ENCODE measurements at places on chromosomes 4 and X.

DNA sequence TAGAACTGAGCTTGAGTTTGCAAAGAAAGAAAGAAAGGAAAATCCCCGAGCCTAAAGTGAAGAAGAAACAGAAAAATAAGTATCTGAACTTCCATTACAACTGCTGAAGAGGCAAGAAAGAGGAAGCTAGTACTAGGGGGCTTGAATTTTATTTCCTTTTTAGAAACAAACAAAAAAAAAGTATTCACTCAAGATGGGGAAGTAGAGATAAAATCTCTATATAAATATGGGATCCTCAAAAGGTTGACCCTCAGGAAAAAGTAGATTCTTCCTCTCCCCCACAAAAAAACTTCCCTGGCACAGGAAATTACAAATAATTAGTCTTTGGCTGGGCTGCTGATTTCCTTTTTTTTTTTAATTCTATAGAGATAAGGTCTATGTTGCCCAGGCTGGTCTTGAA is 16.0 kb downstream of the LRBA start:
- DNase-seq, result peak; percentile 47

GRCh38 chrX:134396174-134396573 is 63.8 kb upstream of the HPRT1 start:
- DNase-seq, result peak; percentile 22

- peak; percentile 58 for DNase-seq
Measured at GRCh38 chrX:43557792-43558191, 98.3 kb upstream of the MAOA start.

GRCh38 chr4:136443006-136443405 is 1089.3 kb downstream of the PCDH18 start:
- DNase-seq, result no peak

GRCh38 chrX:17567821-17568220 is 169.5 kb upstream of the SCML1 start:
- DNase-seq, result no peak

DNA sequence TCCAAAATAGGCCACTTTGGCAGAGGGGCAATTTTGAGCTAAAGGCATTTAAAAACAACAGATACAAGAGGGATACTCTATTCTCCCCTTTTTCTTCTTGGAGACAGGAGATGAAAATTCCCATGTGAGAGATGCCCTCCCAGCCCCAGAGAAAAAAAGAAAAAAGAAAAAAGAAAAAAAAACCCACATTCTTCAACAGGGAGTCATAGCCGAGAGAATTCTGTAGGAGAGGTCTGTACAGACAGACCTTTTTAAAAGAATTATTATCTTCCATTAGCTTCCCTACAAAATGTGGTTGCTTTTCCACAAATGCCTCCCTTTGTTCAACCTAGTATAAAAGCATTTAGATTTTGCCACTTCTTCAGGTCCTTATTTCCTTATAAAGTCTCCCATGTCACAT is 89.9 kb downstream of the SPCS3 start:
- no peak for DNase-seq

DNA sequence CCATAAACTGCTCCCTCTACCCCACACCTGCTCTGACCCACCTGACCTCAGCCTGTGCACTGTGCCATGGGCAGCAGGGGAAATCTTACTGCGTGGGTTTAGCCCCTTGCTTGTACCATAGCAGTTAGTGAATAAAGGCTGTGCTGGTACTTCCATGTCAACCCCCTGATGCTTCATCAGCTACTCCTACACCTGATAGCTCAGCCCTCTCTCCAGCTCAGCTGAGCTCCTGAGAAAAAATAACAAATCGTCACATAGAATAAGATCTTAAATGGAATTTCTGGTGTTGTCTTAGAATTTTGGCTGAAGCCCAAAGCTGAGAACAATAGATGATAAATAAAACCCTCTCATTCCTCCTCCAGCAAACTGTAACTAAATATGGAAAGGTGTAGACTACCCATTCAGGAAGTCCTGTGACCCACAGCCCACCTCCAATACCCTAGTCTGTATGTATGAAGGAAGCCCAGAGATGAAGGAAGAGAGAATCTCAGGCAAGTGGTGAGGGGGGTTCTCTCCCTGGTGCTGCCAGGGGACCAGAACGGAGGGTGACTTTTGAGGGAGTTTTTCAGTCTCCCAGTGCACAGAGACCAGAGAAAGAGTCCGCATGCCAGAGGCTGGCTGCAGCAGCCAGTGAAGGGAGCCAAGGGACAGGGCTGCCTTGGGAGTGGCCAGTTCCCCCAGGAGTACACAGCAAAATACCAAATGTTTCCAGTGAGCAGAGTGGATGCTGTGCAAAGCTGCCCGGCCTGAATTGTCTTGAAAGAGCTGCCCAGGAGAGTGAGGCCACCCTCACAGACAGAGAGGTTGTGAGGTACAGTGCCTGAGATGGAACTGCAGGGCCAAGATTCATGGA is 227.3 kb downstream of the QDPR start:
- no peak for DNase-seq

DNA sequence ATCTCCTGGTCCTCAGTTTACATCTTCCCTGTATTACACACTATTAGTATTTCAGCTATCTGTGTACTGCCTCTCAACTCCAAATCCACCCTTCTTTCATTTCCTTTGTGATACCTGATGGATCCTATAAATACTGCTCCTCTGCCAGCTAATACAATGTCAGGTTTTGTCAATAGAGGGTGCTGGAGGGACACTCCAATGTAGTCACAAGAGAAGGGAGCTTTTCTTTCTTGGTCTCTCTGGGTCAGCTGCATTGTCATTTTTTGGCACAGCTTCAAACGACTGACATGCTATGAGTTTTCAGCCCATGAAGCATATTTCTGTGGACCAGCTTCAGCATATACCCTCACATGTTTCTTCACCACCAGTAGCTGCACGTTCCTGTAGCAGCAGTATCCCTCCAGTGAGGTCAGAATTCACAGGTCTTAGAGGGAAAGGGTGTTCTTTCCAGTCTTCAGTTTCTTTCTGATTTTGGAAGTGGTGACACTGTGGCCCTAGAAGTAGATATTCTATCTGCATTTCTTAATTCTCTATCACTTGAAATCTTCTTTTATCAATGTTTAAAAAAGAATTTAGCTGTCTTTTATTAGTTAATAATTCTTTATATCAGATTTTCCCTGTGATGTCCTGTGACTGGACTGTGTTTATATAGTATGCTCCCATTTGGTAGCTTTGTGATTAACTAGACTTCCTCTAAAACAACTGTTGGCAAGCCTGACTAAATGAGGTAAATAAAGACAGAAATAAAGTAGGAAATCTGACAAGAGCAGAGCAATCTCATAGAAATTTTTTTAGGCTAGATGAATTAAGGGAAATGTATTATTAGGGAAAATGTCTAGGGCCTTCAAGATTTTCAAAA is 60.6 kb downstream of the GABRA2 start:
- DNase-seq, result peak; percentile 54

DNA sequence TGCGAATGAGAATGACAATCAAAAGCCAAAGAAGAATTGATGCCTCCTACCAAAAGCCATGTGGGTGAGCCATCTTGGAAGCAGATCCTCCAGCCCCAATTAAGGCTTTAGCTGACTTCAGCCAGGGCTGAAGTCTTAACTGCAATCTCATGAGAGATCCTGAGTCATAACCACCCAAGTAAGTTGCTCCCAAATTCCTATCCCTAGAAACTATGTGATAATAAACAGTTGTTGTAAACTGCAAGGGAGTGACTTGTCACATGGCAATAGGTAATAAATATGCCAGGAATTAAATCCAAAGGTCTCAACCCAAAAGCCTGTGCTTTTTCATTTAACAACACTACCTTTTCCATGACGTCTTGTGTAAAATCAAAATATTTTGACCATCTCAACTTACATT is 154.2 kb upstream of the TBL1X start:
- DNase-seq, result no peak

- peak; percentile 79 for DNase-seq
Measured at GRCh38 chr4:186845137-186845842, 121.6 kb upstream of the FAT1 start.

GRCh38 chr4:10180603-10180926 is 64.0 kb upstream of the WDR1 start:
- DNase-seq, result peak; percentile 78

DNA sequence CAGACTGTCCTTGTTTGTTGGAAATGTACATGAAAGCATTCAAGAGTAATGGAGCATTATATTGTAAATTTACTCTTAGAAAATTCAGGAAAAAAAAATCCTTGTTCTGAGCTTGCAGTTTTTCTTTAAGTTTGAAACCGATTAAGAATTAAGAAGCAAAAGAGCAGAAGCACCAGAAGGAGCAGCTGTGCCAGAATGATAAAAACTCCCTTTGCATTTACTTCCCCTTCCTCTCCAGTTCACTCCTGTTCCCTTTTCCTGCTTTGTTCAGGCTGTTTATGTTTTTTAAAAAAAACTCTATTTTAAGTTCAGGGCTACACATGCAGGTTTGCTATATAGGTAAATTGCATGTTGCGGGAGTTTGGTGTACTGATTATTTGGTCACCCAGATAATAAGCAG is 90.3 kb downstream of the ATOH1 start:
- DNase-seq, result no peak

DNA sequence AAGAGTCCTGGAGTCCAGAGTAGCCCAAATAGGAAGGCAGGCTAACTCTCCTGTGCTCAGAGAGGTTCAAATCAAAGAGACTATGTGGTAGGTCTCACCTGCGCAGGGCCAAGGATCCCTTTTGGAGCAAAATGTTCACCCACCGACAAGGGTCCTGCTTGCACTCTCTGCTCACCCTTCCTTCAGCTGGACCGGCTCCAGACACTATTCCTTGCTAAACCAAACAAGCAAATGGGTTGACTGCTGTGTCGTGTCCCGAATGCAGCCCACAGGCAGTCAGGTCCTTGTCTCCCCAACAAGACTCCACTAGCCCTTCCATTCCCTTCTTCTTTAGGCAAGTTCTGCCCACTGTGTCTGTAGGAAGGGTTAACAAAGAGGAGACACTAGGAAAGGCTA is 760 bp downstream of the TRMT2B start:
- DNase-seq, result no peak

DNA sequence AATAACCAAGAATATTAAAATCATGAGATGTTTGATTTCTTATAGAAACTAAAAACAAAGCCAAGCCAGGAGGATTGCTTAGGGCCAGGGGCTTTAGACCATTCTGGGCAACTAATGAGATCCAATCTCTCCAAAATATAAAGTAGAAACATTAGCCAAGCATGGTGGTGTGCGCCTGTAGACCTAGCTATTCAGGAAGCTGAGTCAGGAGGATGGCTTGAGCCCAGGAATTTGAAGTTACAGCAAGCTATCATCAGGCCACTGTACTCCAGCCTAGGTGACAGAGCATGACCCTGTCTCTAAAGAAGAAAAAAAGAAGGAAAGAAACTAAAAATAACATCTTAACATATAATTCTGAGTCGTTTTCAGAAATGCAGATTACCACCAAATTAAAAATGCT is 96.7 kb downstream of the NAF1 start:
- DNase-seq, result no peak

DNA sequence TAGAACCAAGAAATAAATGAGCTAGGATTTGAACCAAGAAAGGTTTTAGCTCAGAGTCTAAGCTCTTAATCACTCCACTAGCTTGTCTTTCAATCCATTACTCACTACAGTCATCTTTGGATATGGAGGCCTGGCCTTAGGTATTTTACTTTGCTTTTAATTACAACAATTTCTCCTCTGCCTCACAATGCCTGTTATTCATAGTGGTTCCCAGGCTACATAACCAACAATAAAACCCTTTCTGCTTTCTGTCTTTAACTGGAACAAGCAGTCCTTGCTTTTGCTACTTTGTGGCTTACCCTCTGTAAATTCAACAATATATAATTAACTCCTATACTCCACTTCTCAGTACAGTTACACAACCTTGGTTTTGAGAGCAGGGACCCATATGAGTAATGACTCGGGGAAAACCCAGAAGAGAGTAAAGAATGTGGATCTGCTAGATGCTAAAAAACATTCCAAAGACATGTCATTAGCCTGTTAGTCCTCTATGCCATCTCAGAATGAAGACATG is 94.7 kb upstream of the NAP1L5 start:
- no peak for DNase-seq

GRCh38 chrX:19863212-19863856 is 24.1 kb downstream of the SH3KBP1 start:
- peak; percentile 81 for DNase-seq

DNA sequence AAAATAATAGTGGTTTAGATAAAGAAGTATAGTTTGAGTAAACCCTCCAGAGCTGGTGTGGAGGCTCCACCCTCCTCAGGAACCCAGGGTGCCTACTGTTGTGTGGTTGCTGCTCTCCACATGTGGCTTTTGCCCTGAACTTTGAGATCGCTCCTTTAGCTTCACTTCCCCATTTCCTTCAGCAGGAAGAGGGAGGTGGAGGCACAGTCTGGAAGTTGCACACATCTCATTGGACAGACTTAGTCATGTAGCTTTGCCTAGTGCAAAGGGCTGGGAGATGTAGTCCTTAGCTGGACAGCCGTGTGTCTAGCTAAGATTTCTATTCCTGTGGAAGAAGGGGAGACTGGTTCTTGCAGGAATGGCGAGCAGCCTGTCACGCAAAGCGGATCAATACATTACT is 37.9 kb downstream of the RGS12 start:
- peak; percentile 93 for DNase-seq

- no peak for DNase-seq
Measured at GRCh38 chr4:48203819-48204218, 65.8 kb downstream of the TEC start.

GRCh38 chr4:10272511-10272910 is 155.9 kb upstream of the WDR1 start:
- DNase-seq, result no peak

GRCh38 chrX:78708262-78708661 is 39.3 kb upstream of the LPAR4 start:
- peak; percentile 73 for DNase-seq

GRCh38 chr4:152099061-152099425 is 338.2 kb upstream of the GATB start:
- DNase-seq, result no peak

- DNase-seq, result peak; percentile 2
Measured at GRCh38 chr4:86706923-86707597, 112.9 kb downstream of the PTPN13 start.

GRCh38 chr4:13782231-13782630 is 154.7 kb upstream of the BOD1L1 start:
- DNase-seq, result no peak

DNA sequence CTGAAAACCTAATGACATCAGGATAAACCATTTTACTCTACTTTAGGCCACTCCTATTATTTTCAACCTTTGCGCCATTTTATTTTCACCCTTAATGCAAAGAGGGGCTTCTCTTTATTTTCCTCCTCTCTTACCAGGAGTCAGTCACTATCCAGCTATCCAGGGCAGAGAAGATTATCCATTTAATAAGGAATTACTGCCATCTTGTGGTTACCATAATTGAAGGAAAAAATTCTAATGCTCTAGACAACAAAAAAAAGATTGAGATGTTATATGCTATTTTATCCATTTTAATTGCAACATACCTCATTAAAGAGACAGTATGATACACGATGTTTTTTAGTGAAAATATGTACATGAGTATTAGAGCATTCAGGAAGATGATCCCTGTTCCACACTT is 514.5 kb upstream of the FAM241A start:
- peak; percentile 12 for DNase-seq

GRCh38 chr4:122855353-122855890 is 28.8 kb downstream of the FGF2 start:
- DNase-seq, result no peak

DNA sequence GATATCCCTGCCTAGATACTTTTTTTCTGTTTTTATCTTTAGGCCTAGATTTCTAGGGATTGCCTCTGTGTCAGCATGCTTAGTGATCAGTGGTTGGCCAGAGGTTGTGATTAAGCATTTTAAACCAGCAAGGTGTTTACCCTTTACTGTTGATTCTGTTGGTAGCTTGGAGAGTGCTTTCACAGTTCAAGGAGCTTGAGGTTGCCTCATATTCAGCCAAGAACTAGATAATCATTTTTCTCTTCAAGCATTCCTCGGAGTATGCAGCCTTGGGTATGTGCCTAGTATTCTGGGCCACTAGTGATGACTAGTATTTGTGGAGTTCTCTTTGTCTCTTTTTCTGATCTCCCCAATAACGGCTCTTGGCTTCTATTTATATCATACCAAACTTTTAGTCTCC is 20.4 kb downstream of the APOOL start:
- no peak for DNase-seq

Measured in NB4 (cell line).